ENCODE measurements at places on chromosomes 2 and 18.
A peak's percentile ranks its signal among the peaks of the same experiment; 100 is the strongest.

DNA sequence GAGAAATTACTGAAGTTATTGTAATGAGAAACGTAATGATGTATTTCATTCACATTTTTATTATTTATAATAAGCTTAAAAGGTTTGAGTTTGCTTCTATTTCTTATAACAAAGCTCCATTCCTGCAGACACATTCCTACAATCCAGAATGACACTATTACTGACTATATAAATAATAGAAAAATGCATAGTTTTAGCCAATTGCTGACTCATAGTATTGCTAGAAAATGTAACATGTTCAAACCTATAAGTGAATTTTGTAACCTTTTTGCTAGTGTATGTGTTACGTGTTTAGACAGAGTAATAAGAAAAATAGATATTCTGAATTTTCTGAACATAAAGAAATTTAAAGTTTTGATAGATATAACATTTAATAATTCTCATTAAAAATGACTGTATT is 9.3 kb upstream of the VWC2L start:
- no peak for DNase-seq

DNA sequence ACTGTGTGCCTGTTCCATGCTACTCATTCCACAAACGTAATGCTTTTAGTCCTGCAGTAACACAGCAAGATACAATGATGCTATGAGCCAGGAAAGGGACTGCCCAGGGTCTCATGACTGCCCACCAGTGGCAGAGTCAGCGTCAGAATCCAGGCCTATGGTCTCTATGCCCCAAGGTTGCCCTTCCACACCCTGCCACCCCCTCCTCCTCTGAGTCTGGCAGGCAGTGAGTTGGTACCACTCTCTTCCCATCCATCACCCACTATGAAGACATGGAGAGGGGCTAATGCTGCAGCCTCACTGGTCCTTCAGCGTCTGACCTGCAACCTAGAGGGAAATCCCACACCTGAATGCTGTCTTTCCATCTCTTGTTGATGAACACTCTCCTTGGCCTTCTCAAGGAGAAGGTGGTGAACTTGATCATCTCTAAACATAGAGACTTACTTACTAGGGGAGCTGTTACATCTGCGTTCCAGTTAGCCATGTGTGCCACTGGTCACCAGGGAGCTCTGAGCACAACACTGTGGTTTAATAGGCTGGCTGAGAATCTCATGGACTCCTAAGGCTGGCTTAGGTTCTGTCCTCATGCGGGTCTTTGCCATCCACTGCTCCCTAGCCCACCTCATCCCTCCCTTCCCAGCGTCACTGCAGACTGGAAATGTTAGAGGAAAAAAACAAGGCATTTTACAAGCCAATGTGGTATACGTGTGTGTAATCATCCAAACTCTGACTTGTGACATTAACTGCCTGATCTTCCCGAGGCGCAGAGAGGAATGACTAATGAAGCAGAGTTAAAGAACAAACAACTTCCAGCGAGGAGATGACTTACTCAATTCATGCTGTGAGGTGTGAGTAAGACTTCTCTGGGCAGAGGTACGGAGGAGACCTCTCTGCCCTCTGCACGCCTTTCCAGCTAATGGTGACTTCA is 28.8 kb downstream of the STEAP3 start:
- DNase-seq: peak; percentile 93

- DNase-seq: peak; percentile 72
Observed at GRCh38 chr2:170816504-170817092, at the start of gene GAD1. Gene GAD1 (plus strand): TSS chr2:170816887. CDS start chr2:170818592, 1,705 bp downstream.

DNA sequence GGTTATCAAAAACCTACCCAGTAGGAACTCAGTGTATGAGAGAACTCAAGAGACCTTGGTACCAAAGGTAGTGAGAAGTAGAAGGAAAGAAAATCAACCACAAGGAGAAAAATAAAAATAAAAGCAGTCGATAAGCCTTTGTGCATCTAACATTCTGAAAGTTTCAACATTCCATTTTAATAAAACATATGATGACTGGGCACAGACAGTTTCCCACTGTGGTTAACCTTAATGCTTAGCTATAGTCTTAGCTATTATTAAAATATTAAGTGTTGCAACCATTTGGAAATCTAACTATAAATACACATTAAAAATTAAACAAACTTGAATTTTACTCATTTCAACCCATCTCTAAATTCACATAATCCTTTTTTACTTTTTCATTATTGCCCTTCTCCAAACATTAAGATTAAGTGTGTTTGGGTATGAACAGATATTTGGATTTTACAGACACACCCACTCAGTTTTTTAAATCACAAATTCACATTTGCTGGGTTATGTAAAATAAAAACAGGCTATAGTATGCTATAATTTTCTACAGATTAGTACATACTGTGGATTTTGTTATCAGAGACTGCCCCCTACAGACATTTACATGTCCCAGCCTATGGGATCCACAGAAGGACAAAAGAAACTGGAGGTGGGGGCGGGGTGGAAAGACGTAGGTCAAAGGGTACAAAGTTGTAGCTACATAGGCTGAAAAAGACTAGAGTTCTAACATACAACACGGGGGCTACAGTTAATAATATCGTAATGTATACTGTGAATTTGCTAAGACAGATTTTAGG is 32.8 kb downstream of the SRBD1 start:
- peak; percentile 58 for DNase-seq

DNA sequence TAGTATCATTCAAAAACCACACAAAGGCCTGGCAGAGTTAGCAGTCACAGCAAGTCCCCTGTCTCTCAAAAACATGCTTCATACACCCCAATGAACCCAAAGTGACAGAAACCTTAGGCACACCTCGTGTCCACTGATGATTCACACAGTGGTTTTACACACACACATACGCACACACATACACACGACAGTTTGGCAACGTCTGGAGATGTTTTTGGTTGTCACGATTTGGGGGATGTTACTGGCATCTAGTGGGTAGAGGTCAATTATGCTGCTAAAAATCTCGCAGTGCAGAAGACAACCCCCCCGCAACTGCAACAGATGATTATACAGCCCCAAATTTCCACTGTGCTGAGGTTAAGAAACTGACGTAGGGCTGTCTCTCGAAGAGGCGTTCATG is 72.9 kb upstream of the PARD3B start:
- peak; percentile 36 for DNase-seq

GRCh38 chr2:168210216-168210894 is 37.0 kb downstream of the STK39 start:
- DNase-seq: no peak

- DNase-seq: no peak
Observed at GRCh38 chr2:148531235-148531634, 113.3 kb upstream of the EPC2 start.

DNA sequence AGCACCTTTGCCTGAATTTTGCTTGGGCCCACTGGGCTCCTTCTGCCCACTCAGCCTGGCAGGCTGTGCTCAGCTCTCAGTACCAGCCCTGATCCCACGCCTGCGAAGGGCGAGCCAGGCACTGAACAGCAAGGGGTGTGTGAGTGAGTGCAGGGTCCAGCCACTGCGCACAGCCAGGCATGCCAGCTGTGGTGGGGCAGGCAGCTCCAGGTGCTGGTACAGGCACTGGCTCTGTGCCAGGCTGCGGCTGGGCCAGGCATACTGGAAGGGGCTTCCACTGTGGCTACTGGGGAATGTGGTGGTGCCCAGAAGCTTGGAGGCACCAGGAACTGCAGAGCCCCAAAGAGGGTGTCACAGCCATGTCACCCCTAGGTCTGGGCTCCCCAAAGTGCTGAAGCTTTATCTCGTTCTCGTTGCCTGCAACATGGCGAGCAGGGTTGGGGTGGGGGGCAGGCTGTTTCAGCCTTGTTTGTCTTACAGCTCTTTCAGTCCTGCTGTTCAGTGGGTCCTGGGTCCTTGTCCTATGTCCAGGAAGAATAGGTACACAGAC is 8.8 kb downstream of the DYSF start:
- no peak for DNase-seq

DNA sequence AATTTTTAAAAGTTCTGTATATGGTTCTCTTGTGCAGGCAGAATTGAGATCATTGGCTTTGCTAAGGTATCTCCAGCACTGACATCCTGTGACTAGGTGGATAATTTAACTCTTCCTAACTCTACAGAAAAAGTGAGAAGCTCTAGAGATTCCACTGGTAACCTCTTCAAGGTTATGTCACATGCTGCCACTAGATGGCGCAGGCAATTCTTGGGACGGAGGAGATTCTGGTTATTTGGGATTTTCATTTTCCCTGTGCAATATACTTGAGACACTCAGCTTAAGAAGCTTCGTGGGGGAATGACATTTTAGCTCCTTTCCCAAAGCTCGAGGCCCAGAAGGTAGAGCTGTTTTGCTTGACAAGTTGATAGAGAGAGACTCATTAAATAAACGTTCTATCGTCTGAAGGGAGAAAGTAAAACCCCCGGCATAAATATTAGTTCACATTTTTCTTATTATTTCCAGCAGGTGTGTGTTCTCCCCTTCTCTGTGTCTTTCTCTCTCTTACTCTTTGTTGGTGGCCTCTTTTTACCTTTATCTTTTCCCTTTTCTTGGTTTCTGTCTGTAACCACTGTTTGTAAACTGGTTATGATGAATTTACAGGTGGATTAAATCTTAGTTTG is 26.6 kb upstream of the LANCL1 start:
- peak; percentile 25 for DNase-seq

- peak; percentile 68 for DNase-seq
Observed at GRCh38 chr2:159072795-159073194, 104.4 kb downstream of the TANC1 start.

DNA sequence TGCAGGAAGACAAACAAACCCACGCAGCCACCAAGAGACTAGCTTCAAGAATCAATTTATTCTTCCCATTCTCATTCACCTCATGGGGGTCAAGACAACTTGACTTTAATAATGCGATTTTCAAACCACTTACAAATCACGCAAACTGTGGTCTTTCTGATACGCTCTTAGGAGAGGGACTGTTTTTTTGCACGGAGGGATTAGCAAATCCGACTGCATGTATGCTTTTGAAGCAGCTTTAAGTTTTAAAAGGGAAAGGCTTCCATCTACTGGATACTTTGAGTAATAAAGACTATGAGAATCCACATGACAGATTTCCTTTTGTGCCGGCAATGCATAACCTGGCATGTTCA is 322.9 kb upstream of the KCNJ3 start:
- no peak for DNase-seq

DNA sequence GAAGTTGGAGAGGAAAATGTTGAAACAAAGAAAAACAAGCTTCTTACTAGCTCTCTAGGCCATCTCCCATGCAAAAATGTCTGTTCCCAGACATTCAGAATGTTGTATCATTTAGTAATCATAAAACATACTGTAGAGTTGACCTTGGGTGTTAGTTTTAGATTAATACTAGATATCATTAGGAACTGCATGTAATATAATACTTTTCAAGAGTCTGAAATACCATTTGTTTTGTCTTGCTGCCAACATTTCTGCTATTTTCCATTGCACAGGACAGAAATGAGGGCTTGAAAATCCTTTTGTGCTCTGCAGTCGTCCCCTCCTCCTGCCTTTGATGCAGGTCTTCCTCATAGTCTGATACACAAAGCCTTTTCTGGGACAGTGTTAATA is 89.5 kb upstream of the RBMS1 start:
- DNase-seq: peak; percentile 35

- no peak for DNase-seq
Observed at GRCh38 chr2:48902521-48902920, 147.0 kb upstream of the LHCGR start.

DNA sequence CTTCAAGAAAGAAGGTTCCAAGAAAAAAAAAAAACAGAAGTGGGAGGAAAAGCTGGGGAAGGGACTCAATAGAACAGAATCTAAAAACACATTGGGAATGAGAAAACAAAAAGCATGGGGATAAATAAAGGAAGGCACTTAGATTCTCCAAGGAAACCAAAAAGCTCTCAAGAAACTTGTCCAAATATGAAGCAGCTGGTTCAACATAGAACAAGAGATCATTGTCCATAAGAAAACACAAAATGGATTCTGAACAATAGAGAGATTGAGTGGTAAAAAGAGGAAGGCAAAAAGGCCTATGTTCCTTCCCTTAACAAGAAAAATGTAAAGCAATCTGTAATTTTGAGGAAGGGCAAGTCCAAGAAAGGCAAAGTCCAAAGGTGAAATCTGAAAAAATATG is 32.9 kb upstream of the ALK start:
- DNase-seq: no peak

GRCh38 chr2:157874348-157874747 is 1.8 kb downstream of the ACVR1 start:
- no peak for DNase-seq

- DNase-seq: no peak
Observed at GRCh38 chr2:120029672-120030640, 17.1 kb downstream of the EPB41L5 start.

- no peak for DNase-seq
Observed at GRCh38 chr2:68819556-68819955, 51.6 kb downstream of the BMP10 start.

DNA sequence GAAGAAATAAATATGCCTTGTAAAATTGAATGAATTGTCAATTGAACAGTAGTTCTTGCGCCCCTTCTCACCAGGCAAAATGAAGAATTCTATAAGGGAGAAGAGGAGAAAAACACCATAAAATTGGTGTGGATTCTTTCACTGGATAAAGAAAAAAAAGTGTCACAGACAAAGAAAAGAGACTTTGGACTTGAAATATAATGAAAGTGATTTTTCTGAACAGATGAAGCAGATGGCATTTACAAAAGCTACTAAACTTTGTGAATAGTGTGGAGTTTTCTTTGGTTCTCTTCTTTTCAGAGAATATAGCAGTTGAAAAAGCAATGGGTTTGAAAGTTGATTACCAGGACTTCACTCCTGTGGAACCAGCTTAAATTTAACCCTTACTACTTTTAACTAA is 945.7 kb downstream of the DSC3 start:
- DNase-seq: no peak

DNA sequence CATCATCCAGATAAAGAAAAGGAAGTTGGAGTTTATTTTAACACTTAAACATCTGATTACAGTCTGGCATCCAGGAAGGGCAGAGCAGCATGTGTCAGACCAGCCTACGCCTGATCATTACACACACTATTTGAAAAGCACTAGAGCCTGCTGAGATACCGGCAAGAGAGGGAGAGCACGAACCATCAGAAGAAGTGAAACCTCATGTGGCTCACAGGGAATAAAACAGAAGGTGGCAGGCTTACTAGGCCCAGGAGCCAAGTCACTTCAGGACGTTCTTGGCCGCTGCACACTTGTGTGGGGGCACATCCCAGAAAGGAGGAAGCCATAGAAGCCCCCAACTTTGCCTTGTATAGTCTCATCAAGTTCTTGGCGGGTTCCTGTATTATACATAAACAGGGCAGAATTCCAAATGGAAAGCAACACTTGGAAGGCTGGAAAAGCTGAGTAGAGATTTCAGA is 105.5 kb downstream of the UGGT1 start:
- DNase-seq: peak; percentile 41

DNA sequence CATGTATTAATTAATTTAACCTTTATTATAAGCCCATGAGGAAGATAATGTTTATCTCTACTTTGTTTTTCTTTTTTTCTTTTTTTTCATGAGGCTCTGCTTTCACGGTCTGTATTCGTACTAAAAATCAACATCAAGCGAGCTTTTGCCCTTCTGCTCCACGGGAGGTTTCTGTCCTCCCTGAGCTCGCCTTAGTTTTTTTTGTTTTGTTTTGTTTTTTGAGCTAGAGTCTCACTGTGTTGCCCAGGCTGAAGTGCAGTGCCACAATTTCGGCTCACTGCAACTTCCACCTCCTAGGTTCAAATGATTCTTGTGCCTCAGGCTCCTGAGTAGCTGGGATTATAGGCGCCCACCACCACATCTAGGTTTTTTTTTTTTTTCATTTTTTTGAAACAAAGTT is 29.9 kb upstream of the BMPR2 start:
- DNase-seq: no peak

- no peak for DNase-seq
Observed at GRCh38 chr2:144570566-144570965, 50.6 kb upstream of the ZEB2 start.

GRCh38 chr18:43175257-43175656 is 59.8 kb upstream of the RIT2 start:
- no peak for DNase-seq

Measured in foreskin fibroblast (primary cell).